ENCODE measurements at places on chromosomes 13 and 19. TPM values are rescaled to one million over a fixed set of nuclear protein-coding genes. Genes with fewer than 3 reads are reported as not detected.
A peak's percentile ranks its signal among the peaks of the same experiment; 100 is the strongest.

DNA sequence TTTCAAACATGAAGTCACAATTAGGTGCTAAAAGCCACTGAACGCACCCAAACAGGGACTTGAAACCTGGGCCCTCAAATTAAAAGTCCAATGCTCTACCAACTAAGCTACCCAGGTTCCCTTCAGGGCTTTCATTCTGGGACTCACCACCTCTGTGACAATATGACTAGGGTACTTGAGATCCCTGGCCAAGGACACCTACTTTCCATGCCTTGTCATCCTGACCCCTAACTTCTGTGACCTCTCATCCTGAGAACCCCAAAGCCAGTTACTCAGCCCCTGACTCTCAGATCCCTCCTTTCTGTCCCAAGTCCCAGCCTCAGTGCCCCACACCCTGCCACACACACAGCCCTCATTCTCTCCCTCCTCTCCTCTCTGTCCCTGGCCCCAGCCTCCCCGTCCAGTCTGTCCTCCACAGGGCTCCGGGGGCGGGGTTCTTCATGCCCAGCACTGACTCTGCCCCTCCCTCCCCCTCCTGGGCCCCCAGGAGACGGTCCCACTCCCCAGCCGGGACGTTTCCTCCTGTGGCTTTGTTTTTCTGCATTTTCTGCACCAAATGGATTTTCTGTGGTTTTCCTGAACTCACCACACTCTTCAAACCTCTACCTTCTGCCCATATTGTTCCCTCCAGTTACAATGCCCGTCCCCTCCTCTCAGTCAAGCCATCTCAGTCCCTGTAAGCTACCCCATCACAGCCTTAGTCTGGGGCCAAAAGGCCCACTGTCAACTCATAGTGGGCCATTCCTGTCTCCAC is 7.0 kb downstream of the RCN3 start:
- no peaks in the 10 kb centered on the region for H3K36me3 ChIP-seq
- no peaks in the 10 kb centered on the region for H3K27me3 ChIP-seq
- H3K4me3 ChIP-seq, result no peak overlapping the region
- peaks cover 15% of the 10 kb centered on the region for H3K4me1 ChIP-seq
- no peak overlapping the region for H3K27ac ChIP-seq
- DNase-seq, result no peak

DNA sequence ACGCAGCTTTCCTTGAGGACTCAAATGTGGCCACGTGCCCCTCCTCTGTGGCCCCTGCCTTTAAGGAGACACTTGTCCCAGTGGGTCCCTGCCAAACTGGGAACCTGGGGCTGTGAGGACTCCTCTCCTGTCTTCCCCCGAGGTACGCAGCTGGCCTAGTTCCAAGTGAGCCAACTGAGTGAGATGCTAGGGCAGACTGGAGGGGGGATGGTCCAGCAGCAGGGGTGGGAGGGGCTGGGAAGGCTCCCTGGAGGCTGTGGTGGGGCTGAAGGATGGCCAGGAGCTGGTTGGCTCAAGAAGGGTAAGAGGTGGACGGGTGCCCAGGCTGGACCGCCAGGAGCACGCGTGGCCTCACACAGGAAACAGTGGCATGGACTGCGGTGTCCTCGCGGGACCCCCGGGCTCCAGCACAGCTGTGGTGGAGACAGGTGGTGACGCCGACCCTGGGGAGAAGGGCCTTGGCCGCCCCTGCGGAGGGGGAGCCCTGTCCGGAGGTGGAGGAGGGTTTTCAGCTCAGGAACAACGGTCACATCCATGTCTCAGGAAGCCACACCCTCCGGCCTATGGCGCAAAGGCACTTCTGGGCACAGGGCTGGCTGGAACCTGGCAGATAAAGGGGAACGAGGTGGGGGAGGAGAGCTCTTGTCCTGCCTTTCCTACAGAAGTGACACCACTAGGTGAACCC is 45.8 kb downstream of the MLLT1 start:
- peak overlapping the region; percentile 58 for H3K27ac ChIP-seq
- peak; percentile 47 for DNase-seq
- no peak overlapping the region for H3K4me3 ChIP-seq
- H3K27me3 ChIP-seq, result no peaks in the 10 kb centered on the region

DNA sequence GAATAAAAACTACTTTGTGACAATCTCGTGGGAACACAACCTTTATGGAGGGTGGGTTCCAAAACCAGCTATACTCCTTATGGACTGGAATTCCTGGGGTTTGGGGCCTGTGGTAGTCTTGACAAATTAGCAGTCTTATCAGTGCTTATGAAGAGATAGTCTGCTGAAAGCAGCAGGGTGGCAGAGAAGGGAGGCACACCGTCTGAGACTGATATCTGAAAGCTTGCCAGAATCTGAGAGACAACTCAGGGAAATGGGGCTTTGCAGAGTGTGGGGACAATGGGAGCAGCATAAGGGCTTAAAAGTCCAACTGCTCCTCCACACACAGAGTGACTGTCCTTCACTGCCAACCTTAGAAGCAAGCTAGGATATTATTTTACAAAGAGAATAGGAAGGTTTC is 95.9 kb downstream of the UGGT2 start:
- H3K4me3 ChIP-seq, result no peak overlapping the region
- no peaks in the 10 kb centered on the region for H3K27me3 ChIP-seq
- no peak overlapping the region for H3K27ac ChIP-seq

DNA sequence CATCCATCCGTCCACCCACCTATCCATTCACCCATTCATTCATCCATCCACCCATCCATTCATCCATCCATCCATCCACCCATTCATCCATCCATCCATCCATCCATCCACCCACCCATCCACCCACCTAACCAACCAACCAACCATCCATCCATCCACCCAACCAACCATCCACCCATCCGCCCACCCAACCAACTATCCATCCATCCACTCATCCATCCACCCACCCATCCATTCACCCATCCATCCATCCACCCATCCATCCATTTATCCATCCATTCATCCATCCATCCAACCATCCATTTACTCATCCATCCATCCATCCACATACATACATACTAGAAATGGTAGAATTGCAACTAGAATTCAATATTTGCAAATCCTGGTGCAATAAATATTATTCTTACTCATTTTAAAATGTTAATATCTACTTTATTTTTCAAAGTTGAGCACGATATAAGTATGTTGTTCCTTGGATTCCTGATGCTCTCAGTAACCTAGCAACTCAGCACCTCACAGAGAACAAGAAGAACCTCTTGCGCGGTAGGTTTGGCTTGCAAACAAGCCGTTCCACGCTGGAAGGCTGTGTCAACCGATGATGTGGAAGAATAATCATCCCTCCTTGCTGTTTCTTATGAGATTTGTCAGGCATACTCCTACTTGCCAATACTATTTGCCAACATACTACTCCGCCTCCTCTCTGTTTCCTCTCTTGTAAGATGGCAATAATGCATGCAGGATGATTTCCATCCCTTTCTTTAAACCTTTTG is 111.7 kb downstream of the GNG7 start:
- no peak overlapping the region for H3K27ac ChIP-seq
- peaks cover 42% of the 10 kb centered on the region for H3K4me1 ChIP-seq
- no peak for DNase-seq
- no peak overlapping the region for H3K4me3 ChIP-seq

GRCh38 chr13:113612607-113613006 is 28.1 kb downstream of the TFDP1 start:
- H3K27ac ChIP-seq, result no peak overlapping the region
- H3K36me3 ChIP-seq, result no peaks in the 10 kb centered on the region
- no peaks in the 10 kb centered on the region for H3K27me3 ChIP-seq
- no peak overlapping the region for H3K4me3 ChIP-seq
- no peaks in the 10 kb centered on the region for H3K4me1 ChIP-seq

SIGLEC5 gene
- total RNA-seq, result not detected

DNA sequence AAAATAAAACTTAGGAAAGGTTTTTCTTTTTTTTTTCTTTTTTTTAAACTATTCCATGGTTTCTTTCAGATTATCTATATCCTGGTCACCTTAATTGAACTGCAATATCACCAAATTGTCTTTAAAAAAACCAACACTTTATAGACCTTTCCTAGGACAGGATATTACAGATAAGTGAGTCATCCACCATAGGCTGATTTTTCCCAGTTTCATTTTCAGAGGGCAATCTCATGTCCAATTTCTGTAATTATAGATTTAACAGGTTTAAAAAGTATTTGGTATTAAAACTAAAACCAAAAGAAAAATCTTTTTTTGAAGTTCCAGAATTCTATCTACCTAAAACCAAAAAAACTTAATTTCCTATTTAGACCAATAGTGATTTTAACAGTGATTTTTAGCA is 13.2 kb downstream of the SPART start:
- no peak overlapping the region for H3K27ac ChIP-seq
- DNase-seq, result no peak
- H3K4me3 ChIP-seq, result no peak overlapping the region
- no peaks in the 10 kb centered on the region for H3K4me1 ChIP-seq
- H3K27me3 ChIP-seq, result no peaks in the 10 kb centered on the region

DNA sequence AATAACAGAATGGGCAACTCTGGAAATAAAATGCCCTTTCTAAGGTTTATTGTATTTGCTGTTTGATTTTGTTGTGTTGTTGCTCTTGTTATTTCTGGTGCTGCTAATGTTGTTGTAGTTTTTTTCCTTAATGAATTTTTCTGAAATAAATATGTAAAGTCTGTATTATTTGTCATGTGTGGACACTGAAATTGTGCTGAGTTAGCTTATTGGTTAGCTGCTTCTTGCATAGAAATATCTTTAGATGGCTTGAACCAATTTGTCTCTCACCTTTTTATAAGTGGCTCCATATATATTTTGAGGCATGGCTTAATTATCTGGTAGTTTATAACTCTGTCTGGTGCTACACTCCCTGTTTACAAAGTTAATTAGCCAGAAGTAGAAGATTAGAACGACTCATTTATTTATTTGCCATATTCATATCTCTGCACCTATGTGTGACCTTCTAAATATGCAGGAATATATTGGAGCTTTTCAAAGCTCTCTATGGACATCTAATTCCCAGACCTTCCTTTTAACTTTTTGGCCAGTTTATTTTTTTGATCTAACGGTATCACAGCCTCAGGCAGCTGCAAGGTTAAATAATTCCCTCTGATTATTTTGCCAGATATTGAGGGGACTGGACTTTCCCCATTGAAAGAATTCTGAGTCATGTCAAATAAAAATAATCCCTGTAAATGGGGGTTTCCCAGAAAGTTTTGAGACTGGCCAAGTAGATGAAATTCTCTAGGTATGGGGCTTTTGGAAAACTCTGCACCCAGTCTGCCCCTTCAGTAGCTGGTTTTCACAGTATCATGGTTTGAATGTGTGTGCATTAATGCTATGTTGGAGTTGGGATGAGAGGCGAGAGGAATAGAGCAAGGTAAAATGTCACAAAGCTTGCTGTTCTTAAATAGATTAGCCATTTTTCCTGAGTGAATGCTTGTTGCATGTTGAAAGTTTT is 1331.7 kb upstream of the MIR17HG start:
- no peak for DNase-seq
- no peaks in the 10 kb centered on the region for H3K4me1 ChIP-seq
- H3K4me3 ChIP-seq, result no peak overlapping the region
- H3K27me3 ChIP-seq, result no peaks in the 10 kb centered on the region

LILRB2 gene
- 0.78 TPM for total RNA-seq

DNA sequence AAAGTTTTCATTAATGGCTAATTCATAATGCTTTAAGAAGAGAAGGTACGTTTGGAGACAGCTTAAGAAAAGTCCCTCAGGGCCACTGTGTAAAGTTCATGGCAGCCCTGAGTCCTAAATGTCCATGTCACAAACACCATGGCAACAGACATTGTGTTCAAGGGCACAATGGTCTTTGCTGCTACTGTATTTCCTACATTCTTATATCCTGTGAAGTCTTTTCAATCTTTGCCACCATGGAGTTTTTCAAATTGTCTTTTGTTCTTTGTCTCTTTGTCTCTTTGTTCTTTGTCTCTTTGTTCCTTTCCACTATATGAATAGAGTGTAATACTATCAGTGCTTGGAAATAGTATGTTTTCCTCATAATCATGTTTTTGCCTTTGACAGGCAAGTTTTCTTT is 178.8 kb downstream of the VWA8 start:
- DNase-seq, result no peak
- H3K4me3 ChIP-seq, result no peak overlapping the region
- H3K27ac ChIP-seq, result no peak overlapping the region
- peaks cover 8% of the 10 kb centered on the region for H3K4me1 ChIP-seq

GRCh38 chr13:66102864-66103263 is 1127.3 kb downstream of the PCDH9 start:
- H3K27ac ChIP-seq, result no peak overlapping the region
- no peak for DNase-seq
- H3K36me3 ChIP-seq, result no peaks in the 10 kb centered on the region
- no peaks in the 10 kb centered on the region for H3K27me3 ChIP-seq

EPSTI1 gene
- total RNA-seq, result 6.6 TPM

Measured in body of pancreas (tissue), 4 donors.